ENCODE measurements at places on chromosomes 6 and 20.

- no peak for DNase-seq
Measured at GRCh38 chr20:63320041-63320511, 27.1 kb downstream of the COL20A1 start.

- peak; percentile 31 for DNase-seq
Measured at GRCh38 chr6:50128420-50129005, 78.8 kb upstream of the DEFB112 start.

DNA sequence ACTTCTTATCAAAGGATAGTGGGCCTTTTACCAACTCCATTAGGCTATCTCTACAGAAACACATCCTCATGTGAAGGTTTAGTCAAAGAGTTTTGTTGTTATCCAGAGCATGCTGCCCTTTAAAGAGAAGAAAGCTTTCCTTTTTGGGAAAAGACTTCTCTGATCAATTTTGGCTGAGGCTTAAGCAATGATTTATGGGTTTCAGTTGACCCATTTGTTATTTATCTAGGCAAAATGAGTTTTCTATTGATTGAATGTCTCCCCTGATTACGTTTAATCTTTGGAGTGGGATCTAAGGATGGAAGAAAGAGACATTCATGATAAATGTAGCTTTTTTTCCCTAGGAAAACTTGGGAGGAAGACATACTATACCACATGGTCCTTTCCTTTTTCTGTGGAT is 326.6 kb upstream of the JAG1 start:
- DNase-seq: no peak

DNA sequence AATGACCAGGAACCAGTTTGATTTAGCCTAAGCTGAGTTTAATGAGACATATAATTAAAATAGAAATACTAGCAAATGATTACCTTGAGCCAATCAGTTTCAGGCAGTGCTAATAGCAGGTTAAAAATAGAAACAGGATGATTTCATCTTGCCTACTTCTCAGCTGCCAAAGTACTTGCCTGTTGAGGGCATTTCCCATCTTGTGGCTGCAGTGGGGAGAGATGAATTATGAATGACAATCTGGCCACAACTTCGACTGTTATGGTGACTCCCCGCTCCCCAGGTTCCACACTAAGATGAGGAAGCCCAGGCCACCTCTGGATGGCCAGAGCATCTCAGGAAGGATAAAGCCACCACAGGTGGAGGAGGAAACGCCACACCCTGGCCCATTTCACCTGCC is 31.3 kb downstream of the MBOAT1 start:
- no peak for DNase-seq

DNA sequence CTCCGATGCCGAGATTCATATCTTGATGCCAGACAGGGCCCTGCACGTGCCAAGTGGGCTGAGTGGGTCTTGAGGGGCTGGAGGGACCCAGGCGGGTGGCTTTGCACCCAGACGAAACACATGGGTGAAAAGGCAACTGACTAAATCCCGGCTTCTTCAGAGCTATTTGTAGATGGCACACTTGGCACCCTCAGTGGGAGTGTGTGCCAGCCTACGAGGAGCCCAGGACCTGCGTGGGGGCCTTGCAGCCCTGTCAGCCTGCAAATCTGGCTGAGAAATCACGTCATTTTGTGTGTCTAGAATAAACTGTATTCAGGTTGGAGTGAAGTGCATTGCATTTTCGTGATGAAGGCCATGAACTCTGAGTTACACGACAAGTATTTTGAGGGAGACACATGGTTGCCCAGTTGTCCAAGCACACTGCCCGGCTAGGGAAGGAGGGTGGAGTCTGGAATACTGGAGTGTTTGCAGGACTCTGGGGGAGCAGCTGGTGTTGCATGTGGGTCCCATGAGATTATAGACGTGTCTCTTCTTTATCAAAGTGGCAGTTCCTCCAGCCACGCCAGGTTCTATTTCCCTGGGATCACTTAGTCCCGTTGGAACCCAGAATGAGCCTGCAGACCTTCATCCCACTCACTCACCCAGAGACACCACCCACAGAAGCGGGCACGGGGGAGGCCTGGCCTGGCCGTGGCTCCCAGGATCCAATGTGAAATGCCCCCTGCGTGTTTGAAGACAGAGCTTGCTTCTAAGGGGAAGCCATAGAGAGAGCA is 60.2 kb downstream of the DLL1 start:
- DNase-seq: no peak

- DNase-seq: no peak
Measured at GRCh38 chr6:53543359-53544216, 1.3 kb downstream of the GCLC start.

GRCh38 chr6:124319410-124319809 is 515.7 kb downstream of the NKAIN2 start:
- DNase-seq: no peak

DNA sequence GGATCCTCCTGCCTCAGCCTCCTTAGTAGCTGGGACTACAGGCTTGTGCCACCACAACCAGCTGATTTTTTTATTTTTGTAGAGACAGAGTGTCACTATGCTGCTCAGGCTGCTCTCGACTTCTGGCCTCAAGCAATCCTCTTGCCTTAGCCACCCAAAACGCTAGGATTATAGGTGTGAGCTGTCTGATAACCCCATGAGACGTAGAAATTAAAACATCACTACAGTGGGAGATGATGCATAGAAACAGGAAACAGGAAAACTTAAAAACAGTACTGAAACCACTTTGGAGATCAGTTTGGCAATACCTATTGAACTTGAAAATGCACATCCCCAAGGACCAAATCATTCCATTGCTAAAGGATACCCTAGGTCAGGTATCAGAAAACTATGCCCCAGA is 10.8 kb downstream of the SENP6 start:
- DNase-seq: no peak

DNA sequence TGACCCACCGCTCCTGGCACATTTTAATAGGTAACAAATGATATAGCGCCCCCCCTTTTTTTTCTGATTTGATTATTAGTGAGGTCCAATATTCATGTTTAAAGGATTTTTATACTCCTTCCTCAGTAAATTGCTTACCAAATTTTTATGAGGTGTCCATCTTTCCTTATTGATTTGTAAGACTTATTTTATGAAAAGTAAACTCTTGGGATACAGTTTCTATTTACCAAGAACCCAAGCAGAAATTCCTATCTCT is 25.1 kb downstream of the TRIM27 start:
- no peak for DNase-seq

- DNase-seq: no peak
Measured at GRCh38 chr20:46844965-46845364, 49.7 kb upstream of the EYA2 start.

GRCh38 chr6:19535351-19535750 is 301.8 kb upstream of the ID4 start:
- no peak for DNase-seq

- DNase-seq: peak; percentile 86
Measured at GRCh38 chr6:33014841-33015634, 5.6 kb upstream of the HLA-DOA start.

- DNase-seq: no peak
Measured at GRCh38 chr6:121755485-121755884, 320.0 kb downstream of the GJA1 start.

DNA sequence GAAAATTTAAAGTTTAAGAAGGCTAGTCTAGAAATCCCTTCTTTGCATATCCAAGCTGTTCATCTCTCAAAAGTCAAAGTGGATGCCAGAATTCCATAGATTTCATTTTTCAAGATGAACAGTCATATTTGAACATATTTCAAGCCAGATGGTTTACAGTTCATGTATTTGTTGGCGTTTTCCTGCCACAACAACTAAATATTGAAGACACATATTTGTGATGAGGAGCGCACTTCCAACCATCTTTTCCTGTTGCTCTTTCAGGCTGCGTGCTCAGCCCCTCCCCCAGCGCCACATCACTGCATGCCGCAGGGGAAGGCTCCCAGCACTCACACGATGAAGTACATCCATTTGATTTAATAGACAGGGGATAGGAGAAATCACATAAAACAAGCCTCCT is 5.9 kb upstream of the NOX3 start:
- DNase-seq: no peak

DNA sequence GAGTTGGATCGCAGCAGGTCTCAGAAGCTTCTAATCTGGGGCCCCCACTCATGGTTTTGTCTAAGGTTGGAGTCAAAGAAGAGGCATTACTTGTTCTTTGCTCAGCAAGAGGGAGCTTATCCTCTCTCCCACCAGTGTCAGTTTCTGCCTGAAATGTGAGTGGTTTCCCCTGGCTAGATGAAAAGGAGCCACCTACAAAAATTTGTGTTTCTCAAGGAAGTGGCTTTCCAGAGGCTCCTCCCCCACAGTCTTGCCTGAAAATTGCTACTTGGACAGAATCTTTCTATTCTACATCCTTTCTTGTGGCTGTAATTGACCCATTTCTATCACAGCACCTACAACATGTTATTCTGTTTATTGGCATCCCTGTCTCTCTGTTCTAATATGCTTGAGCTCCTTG is 37.9 kb downstream of the SCML4 start:
- DNase-seq: no peak

DNA sequence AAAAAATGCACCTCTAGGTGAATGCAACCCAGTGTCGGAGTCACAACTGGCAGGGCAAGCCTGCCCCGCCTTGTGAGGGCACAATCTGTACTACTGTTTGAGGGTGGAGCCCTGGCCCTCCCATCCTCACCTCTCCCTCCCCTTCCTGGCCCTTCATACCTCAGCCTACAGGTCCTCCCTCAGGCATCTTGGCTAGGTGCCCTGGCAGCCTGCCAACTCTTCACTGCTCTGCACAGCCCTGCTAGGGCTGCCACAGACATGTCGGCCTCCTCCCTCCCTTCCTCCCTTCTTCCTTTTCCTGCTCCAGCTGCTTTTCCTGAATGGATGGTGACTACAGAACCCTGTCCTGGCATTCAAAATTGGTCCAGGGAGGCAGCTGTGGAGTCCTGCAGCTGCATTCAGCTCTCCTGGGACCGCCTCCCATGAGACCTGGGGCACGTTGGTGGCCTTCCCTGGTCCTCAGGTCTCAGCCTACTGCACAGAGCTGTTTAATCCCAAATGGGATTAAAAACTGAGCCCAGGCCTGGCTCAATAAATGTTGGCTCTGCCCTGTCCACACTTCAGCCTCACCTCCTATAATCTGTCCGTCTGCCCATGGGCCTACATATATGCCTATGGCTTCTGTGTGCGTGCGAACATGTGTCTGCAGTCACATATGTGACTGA is 52.7 kb downstream of the CDH22 start:
- DNase-seq: peak; percentile 7

DNA sequence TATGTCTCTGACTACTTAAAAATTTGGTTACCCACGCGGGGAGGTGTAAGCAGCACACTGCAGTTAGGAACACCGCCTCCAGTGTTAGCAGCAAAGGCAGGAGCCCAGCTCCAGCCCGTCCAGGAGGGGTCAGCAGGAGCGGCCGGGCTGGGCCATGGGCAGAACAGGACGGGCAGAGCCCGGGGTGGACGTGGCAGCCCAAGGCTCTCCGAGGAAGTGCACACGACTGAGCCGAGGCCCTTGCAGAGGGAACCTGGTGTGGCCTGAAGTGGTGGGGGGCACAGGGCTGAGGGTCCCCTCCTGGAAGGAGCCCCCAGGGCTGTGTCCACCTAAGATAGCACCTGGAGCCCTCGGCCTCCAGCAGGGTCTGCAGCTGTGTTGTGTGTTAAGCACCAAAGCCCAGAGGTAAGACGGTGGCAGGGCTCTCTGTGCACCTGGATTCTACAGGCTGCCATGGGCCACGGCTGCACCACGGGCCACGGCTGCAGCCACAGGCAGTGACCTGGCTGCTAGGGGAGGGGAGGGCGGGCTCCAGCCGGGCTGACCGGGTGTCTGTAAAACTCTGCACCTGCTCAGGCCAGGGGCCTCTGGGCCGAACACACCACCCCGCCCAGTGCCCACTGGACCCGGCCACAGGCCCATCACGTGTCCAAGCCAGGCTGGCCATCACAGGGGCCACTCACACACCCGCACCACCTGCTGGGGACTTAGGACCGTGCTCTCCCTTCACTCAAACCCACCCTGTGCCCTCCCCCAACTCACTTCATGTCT is 6.6 kb downstream of the SLC2A4RG start:
- DNase-seq: no peak

DNA sequence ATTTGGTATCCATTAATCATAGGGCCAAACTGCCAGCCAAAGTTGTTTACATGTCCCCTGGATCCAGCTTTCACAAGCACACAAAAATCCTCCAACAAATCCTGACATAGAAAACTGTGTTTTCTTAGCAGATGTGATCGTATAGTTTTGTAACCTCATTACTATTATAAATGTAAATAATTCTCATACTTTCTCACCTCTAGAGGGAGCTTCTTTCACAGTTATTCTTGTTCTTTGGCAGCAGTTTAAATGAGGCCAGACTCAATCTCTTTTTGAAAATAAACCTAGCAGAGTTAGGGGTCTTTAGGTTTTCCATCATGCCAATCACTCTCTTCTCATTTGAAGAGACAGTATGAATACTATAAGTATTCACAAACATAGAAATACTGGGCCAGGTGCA is 17.0 kb upstream of the ZNF318 start:
- DNase-seq: no peak

- DNase-seq: no peak
Measured at GRCh38 chr6:137246791-137247202, 27.6 kb upstream of the IFNGR1 start.

GRCh38 chr6:138545621-138545980 is 46.3 kb upstream of the NHSL1 start:
- peak; percentile 78 for DNase-seq

- no peak for DNase-seq
Measured at GRCh38 chr6:21264288-21265033, 329.1 kb upstream of the SOX4 start.

GRCh38 chr6:157273756-157274470 is 49.4 kb downstream of the TMEM242 start:
- DNase-seq: peak; percentile 13

GRCh38 chr6:38188677-38189335 is 369.3 kb downstream of the ZFAND3 start:
- DNase-seq: no peak

DNA sequence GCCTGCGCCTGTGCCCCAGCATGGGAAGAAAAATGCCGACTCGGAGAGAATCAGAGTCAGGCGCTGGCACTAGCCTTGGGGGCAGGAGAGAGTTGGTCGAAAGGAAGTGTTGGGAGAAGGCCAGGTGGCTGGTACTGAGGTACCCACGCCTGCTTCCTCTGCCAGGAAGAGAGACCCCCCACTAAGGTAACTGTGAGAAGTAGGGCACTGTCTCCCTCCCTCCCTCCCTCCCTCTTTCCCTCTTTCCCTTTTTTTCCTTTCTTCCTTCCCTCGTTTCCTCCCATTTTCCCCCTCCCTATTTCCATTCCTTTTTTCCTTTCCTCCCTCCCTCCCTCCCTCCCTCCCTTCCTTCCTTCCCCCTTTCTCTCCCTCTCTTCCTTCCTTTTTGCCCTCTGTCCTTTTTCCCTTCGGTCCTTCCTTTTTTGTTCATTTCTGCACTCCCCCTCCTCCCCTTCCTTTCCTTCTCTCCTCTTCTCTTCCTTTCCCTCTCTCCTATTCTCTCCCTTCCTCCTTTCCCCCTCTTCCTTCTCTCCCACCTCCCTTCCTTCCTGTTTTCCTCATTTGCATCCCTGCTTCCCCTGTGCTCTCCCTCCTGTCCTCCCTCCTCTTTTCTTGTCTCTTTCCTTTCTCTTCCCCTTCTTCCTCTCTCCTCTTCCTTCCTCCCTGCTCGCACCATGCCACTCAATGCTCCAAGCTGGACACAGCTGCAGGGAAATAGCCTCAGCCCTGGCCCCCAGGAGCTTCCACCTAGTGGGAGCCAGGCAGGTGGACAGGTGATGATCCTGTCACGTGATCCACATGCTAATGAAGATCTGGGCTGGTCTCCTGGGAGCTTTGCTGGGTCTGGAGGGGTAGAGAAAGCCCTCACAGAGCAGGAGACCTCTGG is 148.0 kb downstream of the DHX35 start:
- DNase-seq: no peak

All from astrocyte of the spinal cord (primary cell).